ENCODE measurements at places on chromosomes 2 and 18.

- no peak for DNase-seq
Observed at GRCh38 chr18:52991246-52991645, 651.2 kb downstream of the DCC start.

DNA sequence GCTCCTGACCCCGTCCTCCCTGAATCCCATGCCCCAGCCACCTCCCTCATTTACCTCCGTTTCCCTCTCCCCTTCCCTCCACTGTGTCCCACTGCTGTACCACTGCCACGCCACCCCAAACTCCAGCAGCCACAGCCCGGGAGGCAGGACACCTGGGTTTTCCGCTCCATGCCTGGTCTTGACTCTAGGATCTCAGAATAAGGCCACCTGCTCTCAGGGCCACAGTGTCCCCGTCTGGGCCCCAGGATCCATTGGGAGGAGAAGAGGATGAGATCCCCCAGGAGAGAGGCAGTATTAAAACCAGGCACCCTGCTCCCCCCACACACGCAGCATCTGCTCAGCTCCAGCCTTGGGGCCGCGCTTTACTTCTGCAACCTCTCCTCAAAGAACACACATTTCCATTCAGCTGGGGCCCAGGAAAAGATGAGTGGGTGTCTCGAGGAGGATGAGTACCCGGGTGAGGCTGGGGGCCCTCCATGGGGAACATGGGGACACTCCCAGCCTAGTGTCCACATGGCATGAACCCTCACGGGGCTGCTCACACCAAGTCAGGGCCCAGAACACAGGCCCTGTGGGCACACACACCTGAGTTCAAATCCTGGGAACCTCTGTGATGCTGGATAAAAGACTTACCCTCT is 32.8 kb upstream of the TNS1 start:
- no peak for DNase-seq

DNA sequence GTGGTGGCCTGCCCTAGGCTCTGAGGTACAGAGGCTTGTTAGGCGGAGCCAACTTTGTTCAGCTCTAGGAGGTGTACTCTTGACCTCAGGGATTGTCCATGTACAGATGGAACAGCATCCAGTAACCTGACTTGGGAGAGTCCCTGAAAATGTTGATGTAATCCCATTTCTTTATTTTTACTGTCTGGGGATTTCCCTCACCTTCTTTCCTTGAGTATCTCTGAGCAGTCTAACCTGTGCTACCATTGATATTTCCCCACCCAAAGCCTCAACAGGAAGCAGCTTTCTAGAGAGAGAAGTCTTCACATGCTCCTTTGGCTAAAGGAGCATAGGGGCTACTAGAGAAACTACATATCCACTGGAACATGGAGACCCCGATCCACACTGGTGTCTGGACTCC is 10.4 kb downstream of the IL36A start:
- DNase-seq = no peak

GRCh38 chr2:46923041-46923528 is 7.5 kb upstream of the MCFD2 start:
- no peak for DNase-seq

DNA sequence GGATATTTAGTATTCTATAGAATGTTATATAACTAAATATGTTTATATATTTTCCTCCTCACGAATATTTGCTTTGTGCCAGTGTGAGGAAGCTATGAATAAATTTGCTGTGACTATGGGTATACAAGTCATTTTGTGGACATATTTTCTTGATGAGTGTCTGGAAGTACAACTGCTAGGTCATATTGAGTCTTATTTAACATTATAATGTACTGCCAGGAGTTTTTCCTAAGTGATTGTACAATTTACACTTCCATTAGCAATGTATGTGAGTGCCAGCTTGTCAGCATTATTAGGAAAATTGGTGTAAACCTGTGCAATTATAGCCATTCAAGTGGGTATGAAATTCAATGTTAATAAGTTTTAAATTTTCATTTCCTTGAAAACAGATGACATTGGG is 1328.9 kb upstream of the TMEFF2 start:
- DNase-seq = no peak

DNA sequence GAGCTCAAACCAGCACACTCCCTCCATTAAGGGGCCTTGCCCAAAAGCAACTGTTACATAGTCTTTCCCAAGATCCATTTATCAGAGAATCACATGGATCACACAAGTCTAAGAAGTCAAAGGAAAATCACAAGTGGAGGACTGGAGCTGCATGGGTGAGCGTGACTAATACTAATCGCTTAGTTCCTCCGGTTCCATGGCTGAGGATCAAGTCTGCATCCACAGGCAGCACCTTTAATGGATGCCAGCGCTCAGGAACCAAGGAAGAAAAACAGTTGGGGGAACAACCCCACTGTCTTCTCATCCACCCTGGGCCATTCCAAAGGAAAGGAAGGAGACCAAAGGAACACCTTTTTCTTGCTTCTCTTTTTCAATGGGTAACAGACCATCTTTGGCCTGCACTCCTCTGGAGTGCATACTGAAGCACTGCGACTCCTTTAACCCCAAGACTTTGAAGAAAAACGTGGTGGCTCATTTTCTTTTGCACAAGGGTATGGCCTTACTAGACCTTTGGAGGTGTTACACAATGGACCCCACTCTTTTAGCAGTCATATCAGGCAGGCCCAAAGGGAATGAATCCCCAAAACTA is 9.2 kb upstream of the WDR33 start:
- DNase-seq = no peak

GRCh38 chr2:236642584-236643291 is 73.1 kb downstream of the ACKR3 start:
- no peak for DNase-seq

DNA sequence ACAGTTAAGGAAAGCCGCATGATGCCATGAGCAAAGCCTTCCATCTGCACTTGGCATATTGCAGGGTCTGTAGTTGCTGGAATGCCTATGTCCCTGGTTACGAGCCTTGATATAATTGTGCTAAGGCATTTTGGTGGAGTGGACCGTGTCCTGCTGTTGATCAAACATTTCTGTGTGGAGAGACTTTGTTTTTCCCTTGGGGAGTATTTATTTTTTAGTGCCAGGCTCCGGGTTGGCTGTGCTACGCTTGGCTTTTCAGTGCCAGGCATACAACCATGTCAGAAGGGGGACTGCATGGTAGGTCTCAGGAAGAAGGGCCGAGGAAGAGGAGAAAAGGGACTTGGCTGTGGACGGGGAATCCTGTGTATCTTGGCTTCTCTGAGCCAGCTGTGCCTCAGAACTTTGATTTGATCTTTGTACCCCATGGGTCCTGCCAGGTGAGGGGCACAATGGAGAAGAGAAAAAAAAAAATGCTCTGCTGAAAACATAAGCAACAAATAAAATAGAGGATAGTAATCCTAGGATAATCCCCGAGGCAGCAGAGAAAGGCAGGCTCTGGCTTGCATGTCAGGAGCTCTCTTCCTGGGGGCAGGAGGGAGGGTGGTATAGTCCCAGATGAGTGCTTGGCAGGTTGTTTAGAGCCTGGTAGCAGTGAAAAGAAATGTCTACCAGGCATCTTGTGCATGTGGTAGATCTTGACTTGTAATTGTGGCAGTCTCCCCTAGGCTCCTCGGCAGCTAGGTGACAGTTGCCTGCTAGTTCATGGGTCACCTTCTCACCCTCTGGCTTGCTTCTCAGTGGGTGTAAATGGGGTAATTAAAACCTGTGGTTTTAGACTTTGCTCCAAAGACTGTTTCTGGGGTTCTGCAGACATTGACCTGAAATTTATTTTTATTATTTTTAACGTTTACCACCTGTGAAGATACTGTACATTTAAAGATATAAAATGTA is 233.0 kb downstream of the NEDD4L start:
- no peak for DNase-seq

DNA sequence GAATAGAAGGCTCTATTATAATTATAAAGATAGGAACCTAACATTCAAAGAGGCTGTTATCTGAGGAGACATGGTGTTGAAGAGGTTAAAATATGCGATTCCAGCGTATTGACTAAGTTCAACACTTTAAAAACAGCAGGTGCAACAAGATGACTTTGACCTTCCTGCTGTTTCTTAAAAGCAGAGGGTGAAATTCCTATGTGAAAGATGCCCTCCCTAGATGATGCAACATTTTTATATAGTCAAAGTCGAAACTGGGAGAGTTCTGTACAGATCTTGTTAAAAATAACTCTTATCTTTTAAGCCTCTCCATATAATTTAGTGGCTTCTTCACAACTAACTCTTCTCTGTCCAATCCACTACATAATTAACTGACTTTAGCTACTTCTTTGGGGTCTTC is 4.4 kb upstream of the ACKR3 start:
- no peak for DNase-seq

DNA sequence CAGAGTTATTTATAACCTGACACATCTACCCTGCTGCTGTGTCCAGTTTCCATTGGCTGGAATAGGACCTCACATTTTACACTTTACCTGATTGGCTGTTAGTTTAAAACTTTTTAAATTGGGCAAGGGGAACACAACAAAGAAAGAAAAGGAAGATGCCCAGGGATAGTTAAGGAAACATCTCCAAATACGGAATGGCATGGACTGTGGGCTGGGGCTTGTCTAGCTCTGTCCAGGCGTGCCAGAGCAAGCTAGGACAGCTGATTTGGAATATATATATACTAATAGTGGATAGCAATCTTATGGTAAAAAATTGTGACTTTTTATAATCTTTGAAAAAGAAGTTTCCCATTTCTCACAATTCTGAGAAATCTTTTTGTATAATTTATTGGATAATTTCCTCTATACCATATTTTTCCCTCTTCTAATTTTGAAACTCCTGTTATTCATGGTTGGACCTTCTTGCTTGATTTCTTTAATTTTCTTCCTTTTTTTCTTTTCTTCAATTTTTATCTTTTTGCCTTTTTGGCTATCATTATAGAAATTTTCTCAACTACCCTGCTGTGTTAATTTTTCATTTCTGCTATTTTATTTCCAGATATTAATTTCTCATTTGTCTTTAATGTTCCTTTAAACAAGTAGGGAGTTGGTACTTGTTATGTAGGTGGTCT is 55.9 kb downstream of the COMMD1 start:
- no peak for DNase-seq

GRCh38 chr2:109369671-109370191 is 240.7 kb downstream of the SH3RF3 start:
- no peak for DNase-seq

- DNase-seq = no peak
Observed at GRCh38 chr2:11796190-11797171, 50.0 kb downstream of the LPIN1 start.

- DNase-seq = no peak
Observed at GRCh38 chr2:1716441-1716840, 27.9 kb downstream of the PXDN start.

GRCh38 chr2:224836263-224836662 is 120.1 kb upstream of the CCDC195 start:
- DNase-seq = no peak

- DNase-seq = no peak
Observed at GRCh38 chr2:25368660-25369059, 26.9 kb upstream of the DNMT3A start.

DNA sequence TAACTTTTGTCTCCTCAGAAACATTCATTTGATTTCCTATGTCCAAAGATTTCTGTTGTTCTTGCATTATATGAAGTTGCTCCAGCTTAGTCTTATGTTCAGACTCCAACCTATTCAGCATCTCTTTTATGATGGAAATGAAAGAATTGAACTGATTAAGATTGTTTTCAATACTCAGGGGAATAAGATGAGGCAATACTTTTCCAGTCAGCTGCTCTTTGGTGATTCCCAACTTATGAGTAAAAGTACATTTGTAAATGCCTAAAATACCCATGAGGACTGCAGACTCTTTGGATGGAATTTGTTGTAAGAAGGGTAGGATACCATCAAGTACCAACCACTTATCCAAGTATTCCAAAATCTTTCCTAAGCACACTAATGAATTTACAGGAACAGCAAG is 39.8 kb downstream of the TRAK2 start:
- no peak for DNase-seq

- no peak for DNase-seq
Observed at GRCh38 chr18:62522178-62522503, 684 bp upstream of the ZCCHC2 start.

DNA sequence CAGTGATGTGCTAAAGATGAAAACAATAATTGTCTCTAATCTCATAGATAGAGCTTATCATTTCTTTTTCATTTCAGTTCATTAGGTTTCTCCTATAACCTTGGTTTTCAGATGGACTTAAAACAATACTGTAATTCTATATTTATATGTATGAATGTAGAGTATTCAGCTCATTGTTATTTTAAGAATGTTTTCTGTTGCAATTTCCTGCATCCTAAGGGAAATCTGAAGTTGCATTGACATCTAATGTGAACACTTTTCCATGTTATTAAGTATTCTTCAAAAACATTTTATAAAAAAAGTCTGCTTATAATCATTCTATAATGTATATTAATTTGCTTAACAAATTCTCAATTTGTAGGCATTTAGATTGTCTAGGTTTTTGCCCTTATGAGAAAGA is 288.9 kb downstream of the XIRP2 start:
- DNase-seq = no peak

DNA sequence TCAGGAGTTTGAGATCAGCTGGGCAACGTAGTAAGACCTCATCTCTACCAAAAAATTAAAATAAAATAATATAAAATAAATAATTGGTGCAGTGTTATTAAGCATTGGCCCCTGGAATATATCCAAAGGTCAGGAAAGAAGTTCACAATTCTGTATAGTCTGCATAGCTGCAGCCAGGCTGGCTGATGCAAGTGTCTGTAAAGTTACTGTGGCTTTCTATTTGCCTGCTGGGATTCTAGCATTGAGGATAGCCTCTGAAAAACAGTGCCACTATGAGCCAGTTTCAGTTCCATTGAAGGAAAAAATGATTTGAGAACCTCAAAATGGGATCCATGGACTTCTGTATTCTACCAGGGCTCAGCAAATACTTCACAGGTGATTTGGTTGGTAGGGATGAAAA is 208.6 kb downstream of the PARD3B start:
- DNase-seq = no peak

DNA sequence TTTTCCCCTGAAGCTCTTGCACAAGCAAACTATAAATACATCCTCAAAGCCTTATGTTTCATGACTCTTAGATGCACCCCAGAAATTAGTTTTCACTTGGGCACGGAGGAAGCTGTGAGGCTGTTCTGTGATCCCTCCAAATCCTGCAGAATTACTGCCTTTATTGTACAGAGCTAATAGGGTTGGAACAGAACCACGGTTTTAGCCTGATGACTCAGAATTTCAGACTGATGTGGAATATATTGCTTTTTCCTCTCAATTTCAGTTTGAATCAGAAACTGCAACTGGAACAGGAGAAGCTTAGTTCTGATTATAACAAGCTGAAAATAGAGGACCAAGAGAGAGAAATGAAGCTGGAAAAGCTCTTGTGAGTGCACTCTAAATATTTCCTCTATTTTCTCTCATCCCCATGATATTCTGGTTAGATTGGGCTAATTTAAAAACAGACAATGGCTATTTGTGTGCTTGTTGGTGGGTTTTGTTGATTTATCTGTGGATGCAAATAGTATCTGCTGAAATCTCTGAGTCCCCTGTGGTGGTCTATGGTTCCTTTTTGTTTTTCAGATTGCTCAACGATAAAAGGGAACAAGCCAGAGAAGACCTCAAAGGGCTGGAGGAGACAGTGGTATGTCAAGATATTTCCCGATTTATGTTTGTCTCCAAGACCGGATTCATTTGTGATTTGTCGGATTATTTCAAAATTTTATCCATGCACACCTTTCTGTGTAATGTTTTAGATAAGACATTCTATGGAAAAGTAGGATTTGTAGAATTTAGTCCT is 38.2 kb upstream of the LYPD6B start:
- no peak for DNase-seq
